GF-D8 (cell line): ENCODE measurements at places on chromosomes 6 and 20.

DNA sequence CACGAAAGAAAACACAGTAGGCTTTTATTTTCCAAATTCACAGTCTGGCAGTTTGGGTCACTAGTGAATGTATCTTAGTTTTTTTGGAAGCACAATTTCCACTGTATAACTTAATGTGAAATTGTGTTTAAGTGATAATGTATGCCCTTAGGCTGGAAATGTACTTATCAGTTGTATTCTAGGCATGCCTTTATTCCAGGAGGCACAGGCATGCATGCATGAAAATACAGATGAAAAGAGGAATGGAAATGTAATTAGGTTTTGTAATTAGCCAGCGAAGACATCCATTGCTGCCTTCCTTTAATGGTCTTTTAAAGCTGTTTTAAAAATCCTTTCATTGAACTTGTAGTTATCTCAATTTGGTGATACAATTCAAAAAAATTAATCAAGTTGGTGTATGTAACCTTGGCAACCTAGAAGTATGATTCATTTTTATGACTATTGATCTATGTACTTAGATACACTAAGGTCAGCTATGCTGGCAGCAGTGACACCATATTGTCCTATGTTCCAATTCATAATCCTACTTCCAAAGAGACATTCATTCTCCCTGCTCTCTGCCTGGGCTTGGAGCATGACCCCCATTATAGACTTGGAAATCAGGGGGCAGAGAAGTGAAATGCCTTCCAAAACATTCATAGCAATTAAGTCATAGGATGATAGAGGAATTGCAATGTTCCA, 73.1 kb downstream of the SNAP25 start:
- no peak for DNase-seq

DNA sequence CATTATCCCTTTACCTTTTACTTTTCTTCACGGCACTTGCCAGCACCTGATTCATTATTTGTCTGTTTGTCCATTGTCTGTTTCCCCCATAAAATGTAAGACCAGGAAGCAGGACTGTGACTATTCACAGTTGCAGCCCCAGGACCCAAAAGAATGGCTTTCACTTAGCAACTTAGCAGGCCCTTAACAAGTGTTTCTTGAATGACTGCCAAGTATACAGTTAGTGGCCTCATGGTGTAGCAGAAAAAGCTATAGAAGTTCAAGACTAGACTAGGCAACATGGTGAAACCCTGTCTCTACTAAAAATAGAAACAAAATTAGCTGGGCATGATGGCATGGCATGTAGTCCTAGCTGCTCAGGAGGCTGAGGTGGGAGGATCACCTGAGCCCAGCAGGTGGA, 4.3 kb downstream of the SLC26A8 start:
- no peak for DNase-seq

DNA sequence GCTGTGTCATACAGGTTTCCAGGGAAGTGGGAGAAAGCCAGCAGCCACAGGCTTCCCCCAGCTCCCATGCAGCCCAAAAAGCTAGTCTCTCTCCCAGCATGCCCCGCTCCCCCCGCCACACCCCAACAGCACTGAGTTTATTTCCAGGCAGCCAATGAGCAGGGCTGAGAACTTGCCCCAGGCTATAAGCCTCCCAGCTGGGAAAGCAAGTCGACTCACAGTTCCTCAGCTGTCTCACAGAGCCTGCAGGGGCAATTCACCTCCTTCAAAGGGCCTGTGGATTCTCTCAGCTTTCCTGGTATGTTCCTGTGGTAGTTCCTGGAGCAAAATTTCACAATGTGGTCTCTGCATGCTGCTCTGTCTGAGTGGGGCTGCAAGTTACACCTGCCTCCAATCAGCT, 34.2 kb downstream of the PAX1 start:
- no peak for DNase-seq

DNA sequence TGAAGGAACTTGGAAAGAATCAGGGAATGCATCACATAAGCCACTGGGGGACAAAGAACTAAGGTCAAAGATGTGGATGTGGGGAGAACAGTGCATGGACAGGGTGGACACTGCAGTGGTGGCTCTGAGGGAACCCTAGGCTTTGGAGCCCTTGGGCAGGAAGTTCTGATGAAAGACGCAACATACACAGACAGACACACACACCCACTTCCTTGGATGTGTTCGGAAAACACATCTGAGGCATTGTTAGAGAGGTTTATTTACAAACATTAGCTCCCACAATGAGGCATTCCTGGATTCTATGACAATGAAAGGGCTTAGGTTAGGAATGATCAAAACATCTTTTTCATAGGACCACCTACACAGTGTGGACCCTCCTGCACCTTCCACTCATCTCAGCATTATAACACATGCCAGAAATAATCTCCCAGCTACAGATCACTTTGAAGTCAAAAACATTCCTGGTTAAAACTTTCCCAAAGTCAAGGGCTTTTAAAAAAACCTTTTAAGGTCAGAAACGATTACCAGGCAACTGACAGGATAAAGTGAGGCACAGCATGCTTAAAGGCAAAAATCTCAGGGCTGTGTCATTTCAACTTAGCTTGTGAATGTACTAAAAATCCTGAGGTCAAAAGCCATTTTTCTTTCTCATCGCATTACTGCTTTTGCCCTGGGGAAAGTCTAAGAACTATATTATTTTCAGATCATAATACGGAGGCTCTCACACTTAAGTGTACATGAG, 6.4 kb upstream of the METTL24 start:
- DNase-seq, result no peak

- no peak for DNase-seq
Measured at GRCh38 chr20:45826381-45827019, 612 bp downstream of the TNNC2 start.

- DNase-seq, result no peak
Measured at GRCh38 chr20:12682613-12683012, 326.2 kb upstream of the SPTLC3 start.

DNA sequence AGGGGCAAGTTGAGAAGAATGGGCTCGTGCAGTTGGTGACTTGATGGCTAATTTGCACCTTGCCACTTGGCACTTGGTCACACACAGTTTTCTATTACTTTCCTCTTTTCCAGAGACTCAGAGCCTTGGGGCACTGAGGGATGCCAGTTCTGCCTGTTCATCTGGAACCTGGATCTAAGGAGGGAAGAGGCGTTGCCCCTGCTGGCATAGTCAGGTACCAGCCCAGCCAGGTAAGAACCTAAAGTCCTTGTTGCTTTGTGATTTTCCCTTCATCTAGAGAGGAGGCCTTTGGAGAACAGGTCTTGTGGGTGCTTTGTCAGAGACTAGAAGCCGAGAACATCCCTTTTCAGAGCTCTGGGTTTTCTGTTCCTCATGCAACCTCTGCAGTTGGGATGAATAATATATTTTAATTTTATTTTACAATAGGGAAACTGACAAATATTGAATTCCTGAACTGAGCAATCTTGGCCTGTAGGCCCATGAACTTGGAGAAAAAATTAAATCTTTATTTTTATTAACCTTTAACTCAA, 11.4 kb downstream of the SYTL3 start:
- DNase-seq, result no peak

GRCh38 chr6:166950443-166950821, 5.9 kb downstream of the RNASET2 start:
- no peak for DNase-seq

DNA sequence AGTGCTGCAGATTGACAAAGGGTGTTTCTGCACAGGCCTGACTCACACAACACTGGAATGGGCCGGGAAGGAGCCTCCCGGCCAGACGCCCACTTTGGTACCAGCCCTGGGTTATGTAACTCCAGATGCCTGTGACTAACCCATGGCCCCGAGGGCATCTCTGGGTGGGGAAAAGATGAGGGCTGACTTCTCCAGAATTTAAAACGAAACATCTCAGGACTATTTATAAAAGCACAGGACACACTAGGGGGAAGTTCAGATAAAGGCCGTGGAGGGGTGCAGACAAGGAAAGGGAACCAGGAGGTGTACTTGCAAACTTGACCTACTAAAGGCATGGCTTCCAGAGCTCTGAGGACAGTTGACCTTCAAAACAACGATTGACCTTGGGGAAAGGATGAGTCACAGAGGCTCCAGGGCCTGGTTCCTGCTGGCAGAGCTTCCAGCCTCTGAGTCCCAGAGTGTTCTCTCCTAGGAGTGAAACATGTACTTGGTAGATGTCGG, 196.9 kb downstream of the NFATC2 start:
- DNase-seq, result no peak

- no peak for DNase-seq
Measured at GRCh38 chr6:484746-485145, 93.2 kb downstream of the IRF4 start.

DNA sequence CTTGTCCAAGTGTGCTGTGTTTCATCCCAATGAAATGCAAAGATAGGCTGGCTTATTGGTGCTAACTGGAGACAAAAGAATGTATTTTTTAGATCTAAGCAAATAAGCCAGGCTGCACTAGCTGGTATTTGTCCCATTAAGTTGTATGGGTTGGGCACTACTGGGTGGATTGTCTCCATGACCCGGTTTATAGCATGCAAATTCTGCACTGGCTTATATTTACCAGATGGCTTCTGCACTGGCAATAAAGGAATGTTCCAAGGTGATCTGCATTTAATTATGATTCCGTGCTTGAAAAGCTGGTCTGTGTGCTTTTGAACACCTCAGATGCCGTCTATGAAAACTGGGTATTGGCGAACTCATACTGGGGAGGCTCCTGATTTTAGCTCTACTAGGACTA, 61.4 kb upstream of the MOCS1 start:
- DNase-seq, result no peak

- no peak for DNase-seq
Measured at GRCh38 chr20:25033265-25033923, 24.5 kb downstream of the ACSS1 start.

DNA sequence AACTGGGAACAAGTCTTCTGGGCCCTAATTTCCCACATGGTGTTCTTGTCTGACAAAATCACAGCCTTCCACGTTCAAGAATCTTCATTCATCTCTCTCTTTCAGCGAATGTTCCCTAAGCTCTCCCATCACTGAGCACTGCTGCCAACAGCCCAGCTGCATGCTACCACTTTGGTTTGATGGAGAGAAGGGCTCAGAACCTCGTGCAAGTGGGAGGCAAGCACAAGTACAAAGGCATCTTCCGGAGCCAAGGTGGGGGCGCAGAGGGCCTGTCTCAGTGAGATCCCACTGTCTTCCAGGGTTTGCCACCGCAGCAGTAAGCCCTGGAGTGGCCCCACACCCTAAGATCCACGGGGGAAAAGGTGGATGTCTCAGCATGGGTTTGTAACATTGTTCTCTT, 17.2 kb downstream of the DLL1 start:
- no peak for DNase-seq

DNA sequence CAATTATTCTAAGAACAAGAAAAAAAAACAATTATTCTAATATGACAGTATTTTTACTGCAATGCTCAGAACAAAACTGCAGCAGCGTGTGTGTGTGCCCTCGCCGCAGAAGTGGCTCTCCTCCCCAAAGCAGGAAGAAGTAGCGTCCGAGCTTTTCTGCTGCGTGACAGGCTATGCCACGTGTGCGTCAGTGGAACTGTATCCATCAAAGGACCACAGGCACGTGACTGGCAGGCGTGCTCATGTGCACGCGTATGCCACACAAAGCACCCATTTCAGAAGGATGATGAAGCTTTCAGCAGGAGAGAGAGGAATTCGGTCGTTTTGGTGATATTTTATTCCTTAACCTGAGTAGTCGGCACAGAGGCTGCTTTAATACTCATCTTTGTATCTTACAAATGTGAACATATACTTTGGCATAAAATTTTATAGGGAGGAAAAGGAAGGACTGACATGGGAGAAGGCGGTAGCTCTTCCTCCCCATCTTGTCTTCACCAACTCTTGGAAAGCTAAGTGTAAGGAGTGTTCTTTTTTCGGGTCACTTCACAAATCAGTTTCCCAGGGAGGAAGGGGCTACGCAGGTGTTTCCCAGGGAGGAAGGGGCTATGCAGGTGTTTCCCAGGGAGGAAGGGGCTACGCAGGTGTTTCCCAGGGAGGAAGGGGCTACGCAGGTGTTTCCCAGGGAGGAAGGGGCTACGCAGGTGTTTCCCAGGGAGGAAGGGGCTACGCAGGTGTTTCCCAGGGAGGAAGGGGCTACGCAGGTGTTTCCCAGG, 3.4 kb downstream of the TCFL5 start:
- no peak for DNase-seq

GRCh38 chr20:45878076-45878761, 2.8 kb upstream of the ZSWIM1 start:
- DNase-seq, result no peak

- DNase-seq, result no peak
Measured at GRCh38 chr20:25452333-25452732, 44.9 kb downstream of the GINS1 start.

DNA sequence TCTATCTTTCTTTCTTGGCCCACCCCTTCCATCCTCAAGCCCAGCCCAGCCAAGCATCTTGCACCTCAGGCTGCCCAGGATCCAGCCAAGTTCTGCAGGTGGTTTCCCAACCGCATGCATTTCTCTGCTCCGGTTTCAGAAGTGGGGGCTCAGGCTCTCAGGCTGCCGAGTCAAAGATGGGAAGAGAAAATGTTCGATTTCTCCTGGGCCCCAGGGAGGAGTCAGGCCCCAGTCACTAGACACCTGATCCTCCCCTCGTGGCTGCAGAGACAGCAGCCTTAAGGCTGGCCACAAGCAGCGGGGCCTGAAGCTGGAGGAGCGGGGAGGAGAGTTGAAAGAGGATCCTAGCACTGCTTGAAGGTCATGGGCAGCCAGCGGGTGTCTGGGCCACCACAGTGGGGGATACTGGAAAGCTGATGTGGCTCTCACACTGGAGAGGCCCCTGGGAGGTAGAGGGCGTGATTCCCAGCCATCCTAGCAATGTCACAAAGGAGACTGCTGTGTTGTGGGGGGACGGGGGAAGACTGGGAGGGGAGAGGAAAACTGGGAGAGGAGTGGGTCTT, 42.2 kb upstream of the ZFAND3 start:
- DNase-seq, result no peak

- no peak for DNase-seq
Measured at GRCh38 chr6:43465948-43466347, 10.6 kb upstream of the DLK2 start.

- DNase-seq, result no peak
Measured at GRCh38 chr20:24790746-24791283, 158.3 kb upstream of the CST7 start.

- no peak for DNase-seq
Measured at GRCh38 chr6:34324738-34325444, 67.6 kb downstream of the NUDT3 start.

GRCh38 chr6:104486035-104486434, 373.7 kb downstream of the HACE1 start:
- DNase-seq, result no peak

- no peak for DNase-seq
Measured at GRCh38 chr20:22495789-22496188, 88.6 kb downstream of the FOXA2 start.

DNA sequence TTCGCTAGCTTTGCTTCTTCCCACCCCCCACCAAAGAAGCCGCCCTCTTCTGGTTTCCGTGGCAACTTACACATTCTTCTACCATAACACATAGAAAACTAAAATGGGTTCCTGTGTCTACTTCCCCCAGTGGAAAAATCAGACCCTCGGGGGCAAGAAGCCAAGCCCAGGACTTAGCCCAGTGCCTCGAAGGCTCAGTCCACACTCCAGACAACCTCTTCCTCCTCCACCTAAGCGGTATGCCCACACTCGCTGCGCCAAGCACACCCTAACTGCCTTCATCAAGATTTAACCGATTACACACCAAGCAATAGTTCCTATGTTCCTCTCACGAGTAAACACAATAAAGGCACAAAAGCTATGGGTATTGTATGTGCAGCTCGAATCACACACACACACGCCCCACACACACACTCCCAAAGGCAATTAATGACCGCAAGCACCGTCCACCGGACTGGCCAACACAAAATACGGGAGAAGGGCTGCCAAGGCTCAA, 537 bp downstream of the PPIL4 start:
- peak; percentile 37 for DNase-seq

- no peak for DNase-seq
Measured at GRCh38 chr20:63130658-63131577, 85.0 kb downstream of the YTHDF1 start.

- no peak for DNase-seq
Measured at GRCh38 chr6:132414322-132414721, 13.0 kb upstream of the MOXD1 start.
